ENCODE measurements at places on chromosomes 7 and 10. TPM values are rescaled to one million over a fixed set of nuclear protein-coding genes. Genes with fewer than 3 reads are reported as not detected.

DNA sequence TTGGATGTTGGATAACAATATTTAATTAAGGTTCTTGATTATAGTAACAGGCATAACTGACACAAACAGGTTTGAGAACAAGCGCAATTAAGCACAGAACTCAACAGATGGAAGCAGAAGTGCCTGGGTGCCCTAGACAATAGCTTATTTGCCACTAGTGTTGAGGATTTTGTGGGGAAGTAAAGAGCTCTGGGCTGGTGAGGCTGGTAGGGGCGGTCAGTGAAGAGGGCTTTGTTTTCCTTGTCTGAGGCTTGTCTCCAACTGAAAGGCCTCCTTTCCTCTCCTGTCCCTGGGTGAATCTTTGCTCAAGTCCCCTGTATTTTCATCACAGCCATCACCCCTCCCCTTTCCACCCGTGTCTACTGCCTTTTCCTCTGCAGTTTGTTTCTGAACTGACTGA, 104.6 kb downstream of the KAT6B start:
- DNase-seq: no peak

DNA sequence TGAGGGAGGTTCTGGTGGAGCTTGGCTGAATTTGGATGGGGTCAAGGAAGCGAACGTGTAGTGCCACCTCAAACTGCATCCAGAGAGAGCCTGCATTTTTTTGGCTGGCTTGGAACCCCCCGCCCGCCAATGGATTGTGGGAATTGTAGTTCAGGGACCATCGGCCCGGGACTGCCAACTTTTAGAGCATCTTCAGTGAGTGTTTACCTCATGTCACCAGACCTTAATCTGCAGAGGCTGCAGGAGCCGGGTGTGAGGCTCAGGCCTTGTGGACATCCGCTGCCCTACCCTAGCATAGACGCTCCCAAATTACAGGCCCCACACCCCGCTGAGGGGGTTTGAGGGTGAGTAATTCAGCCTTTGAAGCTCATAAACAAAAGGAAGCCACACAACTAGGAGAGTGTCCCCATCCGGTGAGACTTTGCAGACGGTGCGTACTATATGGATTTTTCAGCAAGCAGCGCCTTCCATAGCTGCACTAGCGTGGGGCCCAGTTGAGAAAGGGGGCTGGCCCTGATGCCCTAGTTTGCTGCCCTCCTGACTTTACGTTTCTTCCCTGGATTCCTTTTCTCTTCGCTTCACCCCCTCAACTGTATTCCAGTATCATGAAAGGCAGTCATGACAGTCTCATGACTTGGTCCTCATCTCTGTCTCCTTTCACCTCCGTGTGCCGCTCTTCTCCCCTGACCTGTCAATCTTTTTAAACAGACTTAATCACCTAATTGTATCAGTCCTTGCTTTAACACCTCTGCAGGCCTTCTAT, 717 bp downstream of the CNPY4 start:
- peak; percentile 76 for DNase-seq

Gene CRTAC1
- not detected for total RNA-seq

DNA sequence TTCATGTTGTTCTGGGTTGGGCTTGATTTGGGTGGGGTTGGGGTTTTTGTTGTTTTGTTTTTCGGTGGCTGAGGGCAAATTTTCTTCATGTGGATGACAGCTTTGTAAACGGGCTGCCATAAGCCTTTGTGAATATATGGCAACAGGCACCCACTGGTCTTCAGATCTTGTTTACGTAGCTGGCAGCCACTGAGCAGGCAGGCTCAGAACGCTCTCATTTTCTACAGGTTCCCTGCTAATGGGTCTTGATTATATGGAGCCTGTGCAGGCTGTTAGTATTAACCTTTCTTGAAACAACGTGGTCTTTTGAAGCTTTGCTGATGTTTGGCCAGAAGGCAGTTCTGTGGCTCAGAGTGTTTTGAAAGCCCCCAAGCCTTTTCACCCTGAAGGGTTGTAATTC, 199.7 kb downstream of the TNS3 start:
- no peak for DNase-seq

DNA sequence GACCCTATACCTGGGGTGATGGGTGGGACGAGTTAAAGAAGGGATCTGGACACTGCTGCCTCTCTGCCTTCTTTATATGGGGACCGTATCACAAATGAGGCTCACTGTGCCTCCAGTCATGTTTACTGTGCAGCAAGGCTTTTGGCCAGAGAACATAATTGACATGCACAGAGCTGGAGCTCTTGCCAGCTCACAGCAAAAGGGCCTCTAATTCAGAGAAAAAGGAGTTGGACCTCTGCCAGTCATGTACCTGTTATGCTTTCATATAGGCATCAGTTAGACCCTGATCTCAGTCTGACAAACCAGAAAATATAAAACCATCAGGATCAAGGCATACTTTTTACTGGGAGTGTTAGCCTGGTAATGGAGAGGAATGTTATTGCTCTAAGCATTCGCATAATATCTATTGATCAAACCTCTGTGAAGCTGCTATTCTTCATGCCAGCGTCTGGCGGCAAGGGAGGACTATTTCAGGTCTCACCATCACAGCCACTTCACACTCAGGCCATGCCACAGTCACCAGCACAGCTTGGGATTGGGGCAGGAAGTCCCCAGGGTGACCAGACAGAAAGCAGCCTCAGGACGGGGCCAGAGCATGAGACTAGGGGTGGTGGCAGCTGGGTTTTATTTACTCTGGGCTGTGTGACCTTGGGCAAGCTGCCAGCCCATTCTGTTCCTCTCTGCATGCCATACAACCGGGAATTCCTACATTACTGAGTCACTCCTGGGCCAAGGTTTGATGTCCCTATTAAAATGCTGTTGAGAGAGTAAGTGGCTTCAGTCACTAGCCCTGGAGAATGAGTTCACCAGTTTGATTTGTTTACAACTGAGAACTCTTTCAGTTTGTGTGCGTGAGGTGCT, 90.1 kb downstream of the NPSR1 start:
- DNase-seq: peak; percentile 96

DNA sequence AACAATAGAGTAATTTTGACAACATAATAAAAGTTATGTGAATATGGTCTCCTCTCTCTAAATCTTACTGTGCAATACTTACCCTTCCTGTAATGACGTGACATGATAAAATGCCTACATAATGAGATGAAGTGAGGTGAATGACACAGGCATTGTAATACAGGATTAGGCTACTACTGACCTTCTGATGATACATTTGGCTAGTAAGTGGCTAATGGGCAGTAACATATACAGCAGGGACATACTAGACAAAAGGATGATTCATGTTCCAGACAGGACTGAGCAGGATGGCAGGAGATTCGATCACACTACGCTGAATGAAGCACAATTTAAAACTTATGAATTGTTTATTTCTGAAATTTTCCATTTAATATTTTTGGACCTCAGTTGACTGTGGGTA, 4.7 kb downstream of the C10orf88 start:
- no peak for DNase-seq

DNA sequence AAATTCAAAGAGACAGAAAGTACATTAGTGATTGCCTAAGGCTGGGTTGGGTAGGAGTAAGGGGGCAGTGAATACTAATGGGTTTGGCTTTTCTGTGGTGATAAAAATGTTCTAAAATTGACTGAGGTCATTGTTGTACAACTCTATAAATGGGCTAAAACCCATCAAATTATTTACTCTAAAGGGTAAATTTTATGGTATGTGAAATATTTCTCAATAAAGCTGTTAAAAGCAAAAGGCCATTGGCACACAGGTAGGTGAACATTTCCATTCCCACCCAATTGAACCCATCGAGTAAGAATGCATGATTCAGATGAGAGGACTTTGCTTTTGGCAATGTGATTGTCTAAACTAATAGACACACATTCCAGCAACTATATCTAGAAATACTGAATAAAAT, 579.4 kb downstream of the GATA3 start:
- peak; percentile 12 for DNase-seq

GRCh38 chr10:20535897-20536881, 360.9 kb downstream of the NEBL start:
- peak; percentile 6 for DNase-seq

DNA sequence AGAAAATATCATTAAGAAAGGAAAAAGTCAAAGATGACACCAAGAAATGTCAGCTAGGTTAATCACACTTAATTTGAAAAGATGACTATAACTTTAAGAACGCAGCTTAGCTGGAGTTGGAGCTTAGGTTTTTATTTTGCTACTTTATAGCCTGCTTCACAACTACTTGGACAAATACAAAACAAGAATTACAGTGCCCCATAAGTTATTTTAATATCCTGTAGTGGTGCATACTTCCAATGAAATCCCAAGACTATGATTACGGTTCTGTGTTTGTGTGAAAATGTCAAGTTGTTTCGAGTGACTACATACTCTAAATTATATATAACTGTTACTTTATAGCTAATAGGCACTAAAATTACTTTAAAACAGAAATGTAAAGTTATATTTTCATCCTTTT, 244.6 kb upstream of the MGMT start:
- no peak for DNase-seq

GRCh38 chr7:32427769-32428291, 62.4 kb downstream of the LSM5 start:
- peak; percentile 55 for DNase-seq

GRCh38 chr10:929960-930624, 1.4 kb downstream of the LARP4B start:
- DNase-seq: no peak

Gene WDR86
- total RNA-seq: not detected

Gene NPFFR1
- not detected for total RNA-seq

Gene CAV2
- 151 TPM for total RNA-seq

GRCh38 chr7:5630670-5631069, 150.8 kb downstream of the RNF216 start:
- DNase-seq: peak; percentile 29

DNA sequence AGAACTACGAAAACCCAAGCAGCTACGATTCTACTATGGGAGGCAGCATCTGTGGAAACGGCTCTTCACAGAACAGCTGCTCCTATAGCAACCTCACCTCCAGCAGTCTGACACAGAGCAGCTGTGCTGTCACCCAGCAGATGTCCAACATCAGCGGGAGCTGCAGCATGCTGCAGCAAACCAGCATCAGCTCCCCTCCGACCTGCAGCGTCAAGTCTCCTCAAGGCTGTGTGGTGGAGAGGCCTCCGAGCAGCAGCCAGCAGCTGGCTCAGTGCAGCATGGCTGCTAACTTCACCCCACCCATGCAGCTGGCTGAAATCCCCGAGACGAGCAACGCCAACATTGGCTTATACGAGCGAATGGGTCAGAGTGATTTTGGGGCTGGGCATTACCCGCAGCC, 81.6 kb upstream of the SAMD8 start:
- DNase-seq: no peak

- DNase-seq: no peak
Measured at GRCh38 chr7:158856883-158857668, 718 bp downstream of the DYNC2I1 start.

Gene TMEM270
- 0.32 TPM for total RNA-seq

DNA sequence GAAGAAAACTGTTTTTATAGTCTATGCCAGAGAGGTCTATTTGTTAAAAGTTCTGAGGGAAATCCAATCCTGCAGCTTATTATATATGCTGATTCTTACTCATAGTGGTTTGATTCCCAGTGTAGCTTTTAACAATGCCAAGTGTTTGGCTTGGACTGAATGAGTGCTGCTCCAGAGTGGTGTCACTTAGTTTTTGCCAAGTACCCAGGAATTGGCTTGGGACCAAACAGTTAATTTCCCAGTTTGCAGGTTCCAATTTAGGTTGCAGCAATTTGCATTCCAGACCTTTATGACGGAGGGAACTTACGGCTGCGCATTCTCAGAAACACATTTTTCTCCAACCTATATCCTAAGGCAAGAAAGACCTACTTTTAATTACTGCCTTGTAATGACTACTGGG, 32.4 kb downstream of the NSUN6 start:
- peak; percentile 60 for DNase-seq

All from M059J (cell line).